ENCODE measurements at places on chromosomes 6 and 20.

DNA sequence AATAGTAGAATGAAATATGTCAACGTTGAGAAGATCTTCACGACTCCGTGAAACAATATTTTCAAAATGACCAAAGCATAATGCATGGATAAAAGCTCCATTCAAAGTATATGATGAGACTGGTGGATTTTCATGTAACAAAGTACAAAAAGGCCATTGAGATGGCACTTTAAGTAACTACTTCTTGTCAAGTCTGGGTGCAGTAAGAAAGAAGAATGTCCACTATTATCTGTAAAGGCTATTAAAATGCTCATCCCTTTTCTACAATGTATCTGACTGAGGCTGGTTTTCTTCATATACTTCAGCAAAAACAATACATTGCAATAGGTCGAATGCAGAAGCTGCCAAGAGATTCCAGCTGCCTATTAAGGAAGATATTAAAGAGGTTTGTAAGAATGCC is 457.4 kb downstream of the PKHD1 start:
- no peak for DNase-seq

DNA sequence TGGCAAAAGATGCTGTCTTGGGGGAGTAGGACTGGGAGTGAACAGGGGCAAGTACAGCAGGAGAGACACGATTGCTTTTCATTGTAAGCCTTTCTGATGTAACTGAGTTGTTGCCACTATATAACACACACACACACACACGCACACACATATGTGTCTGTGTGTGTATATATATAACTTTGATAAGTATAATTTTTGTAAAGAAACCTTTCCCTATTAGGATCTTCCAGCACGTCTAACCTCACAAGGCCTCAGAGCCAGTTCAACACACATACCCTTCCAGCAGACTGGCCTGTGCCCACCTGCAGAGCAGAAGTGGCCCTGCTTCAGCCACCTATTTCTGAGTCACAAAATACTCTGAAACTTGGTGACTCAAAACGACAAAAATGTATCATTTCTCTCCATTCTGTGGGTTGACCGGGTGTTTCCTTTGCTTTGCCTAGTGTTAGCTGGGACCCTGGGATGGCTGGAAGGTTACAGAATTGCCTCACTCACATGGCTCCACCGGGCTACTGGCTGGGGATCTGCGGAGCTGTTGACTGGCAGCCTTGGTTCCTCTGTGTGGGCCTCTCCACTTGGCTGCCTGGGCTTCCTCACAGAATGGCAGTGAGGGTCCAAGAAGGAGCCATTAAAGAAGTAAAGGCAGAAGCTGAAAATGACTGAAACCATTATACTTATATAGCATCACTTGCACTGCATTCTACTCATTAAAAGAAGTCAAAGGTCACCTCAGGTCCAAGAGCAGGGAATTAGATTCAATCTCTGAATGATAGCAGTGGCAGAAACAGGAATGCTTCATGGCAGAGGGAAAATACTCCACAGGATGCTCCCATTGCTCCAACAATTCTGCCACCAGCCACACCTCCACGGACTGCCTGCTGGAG is 126.4 kb downstream of the BANF2 start:
- no peak for DNase-seq

GRCh38 chr6:44298055-44298803 is 14.9 kb downstream of the AARS2 start:
- DNase-seq, result no peak

GRCh38 chr6:511488-512137 is 120.1 kb downstream of the IRF4 start:
- no peak for DNase-seq

DNA sequence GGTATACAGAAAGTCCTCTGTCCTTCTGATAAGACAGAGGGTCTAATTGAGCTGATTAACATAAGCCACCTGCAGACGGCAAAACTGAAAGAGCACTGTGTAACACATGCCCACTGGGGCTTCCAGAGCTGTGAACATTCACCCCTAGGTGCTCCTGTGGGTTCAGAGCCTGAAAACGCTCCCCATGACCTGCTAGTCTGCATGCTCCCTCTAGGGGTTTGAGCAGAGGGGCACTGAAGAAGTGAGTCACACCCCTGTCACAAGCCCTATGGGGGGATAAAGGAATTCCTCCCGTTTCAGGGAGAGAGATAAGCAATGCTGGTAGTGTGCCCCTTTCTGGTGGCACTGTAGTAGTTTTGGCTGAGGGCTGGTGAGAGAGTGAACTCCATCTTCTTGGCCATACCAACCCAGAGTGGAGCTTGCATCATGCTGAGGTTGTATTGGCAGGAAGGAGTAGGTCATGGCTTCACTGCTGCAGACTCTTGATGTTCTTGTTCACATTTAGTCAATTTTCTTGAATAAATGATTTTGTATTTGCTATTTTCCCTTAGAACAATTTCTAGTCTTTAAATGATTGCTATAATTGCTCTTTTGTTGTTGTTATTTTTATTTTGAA is 637.5 kb upstream of the MAN1A1 start:
- DNase-seq, result no peak

DNA sequence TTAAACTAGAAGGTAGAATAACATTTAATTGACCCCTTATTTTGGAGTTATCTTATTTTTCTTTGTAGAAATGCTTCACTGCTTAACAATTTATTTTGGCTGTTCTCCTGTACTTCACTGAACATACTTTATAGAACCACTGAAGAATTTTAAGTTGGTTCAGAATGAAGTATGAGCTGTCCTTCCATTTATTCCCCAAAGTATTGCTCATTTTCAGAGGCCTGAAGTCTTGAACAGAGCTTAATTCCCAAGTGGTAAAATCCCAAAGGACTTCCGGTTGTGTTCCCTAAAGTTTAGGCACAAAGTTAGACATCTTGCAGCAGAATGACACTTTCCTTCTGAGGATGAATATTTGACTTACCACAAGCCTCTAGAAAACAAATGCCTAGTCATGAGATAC is 233.3 kb downstream of the TINAG start:
- DNase-seq, result no peak

- DNase-seq, result no peak
These were observed 210.0 kb downstream of the DLL1 start for GRCh38 chr6:170080828-170081371.

DNA sequence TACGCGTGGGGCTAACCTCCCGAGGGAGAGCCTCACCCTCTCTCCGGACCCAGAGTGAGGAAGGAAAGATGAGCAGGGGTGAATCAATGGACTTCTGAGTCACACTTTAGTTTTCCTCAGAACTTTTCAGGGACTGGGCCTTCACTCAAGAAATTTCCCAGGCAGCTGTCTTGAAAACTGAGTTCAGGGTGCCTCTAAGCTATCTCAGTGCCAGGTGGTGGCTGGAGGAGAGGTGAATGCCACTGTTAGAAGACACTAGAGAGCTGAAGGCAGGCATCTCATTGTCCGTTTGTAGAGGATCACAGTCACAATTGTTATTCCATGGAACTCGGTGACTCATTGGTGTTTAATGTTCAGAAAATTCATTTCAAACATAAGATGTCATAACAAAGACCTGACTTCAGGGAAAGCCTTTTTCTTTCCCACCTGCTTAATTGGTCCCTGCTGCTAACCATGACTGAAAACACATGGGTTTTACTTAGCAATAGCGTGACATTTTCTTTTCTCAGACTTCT is 5.3 kb upstream of the SERPINB6 start:
- DNase-seq, result no peak

GRCh38 chr6:493840-494239 is 102.3 kb downstream of the IRF4 start:
- DNase-seq, result no peak

GRCh38 chr6:19994909-19995308 is 157.7 kb downstream of the ID4 start:
- DNase-seq, result no peak

DNA sequence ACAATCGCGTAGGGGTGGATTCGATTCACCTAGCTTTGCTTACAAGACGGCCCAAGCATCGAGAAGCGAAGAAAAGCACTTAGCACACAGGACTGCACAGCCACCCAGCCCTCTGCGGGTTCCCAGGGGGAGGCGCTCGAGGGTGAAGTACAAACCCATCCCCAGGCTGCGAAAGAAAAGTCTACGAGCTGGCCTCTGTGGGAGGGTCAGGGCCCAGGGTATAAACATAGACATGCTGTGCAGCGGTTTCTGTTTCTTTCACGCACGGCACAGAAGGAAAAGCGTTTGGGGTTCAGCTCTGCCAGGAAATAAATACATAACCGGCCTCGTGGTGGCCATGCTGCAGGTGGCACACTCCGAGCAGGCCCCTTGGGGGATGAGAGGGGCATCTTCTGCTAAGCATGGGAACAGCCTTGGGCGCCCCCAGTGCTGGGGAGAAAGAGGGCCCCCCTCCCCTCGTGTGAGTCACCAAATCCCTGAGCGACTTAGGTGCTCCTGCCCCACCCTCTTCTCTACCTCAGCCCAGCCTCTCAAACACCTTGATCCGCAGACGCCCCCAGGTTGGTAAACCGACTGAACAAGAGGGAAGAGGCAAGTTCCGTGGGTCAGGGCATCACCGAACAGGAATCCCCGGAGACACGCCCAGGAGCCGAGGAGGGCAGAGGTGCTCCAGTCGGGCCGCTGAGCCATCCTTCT is 91.6 kb upstream of the RIPOR2 start:
- no peak for DNase-seq

- DNase-seq, result no peak
These were observed at the start of gene TUBB2B for GRCh38 chr6:3227363-3228045. Gene TUBB2B (minus strand): TSS chr6:3227653. CDS start chr6:3227543, 110 bp downstream.

DNA sequence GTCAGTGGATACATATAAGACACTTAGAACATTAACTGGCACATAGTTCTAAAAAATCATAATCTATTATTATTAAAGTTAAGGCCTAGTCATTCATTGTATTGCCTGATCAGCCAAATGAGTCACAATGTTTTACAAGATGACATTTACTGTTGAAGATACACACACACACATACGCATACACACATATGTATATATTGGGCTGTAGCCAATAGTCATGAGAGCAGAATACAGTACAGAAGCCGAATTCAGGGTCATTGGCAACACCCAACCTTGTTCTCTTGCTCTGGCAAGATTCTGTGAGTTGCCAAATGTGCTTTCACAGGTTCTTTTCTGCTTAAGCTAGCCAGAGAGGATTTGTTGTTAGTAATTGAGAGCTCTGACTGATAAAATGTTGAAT is 922.8 kb upstream of the MAP3K7 start:
- DNase-seq, result no peak

- no peak for DNase-seq
These were observed 28.5 kb downstream of the IL17F start for GRCh38 chr6:52215787-52216186.

DNA sequence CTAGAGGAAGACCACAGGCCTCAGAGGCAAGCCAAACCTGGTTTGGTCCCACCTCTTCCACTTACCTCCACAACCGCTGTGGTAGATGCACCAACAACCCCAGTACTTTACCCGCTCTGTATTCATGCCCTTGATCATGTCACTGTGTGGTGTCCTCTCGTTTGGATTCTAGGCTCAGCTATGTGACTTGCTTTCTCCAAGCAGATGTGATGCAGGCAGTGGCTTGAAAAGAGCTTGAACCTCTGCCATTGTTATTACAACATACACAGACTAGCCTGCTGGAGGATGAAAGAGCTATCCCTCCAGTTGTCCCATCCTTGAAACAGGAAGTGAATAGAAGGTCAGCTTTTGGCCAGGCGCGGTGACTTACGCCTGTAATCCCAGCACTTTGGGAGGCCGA is 147.7 kb downstream of the ZNF217 start:
- DNase-seq, result no peak

- no peak for DNase-seq
These were observed 3.7 kb downstream of the TJAP1 start for GRCh38 chr6:43481075-43481474.

DNA sequence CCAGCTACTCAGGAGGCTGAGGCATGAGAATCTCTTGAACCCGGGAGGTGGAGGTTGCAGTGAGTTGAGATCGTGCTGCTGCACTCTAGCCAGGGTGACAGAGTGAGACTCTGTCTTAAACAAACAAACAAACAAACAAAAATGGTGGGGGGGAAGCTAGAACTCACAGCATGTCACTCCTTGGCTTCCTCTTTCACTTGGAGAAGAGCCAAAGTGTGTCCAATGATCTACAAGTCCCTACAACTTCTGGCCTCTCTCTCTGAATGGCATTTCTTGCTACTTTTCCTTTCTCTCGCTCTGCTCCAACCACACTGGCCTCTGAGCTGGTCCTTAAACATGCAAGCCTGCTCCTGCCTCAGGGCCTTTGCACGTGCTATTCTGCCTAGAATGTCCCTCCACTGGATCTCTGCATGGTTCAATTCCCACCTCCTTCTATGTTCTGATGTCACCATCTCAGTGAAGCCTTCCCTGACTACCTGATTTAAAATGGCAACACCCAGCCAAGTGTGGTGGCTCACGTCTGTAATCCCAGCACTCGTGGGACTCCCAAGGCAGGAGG is 8.1 kb downstream of the TLDC2 start:
- no peak for DNase-seq

DNA sequence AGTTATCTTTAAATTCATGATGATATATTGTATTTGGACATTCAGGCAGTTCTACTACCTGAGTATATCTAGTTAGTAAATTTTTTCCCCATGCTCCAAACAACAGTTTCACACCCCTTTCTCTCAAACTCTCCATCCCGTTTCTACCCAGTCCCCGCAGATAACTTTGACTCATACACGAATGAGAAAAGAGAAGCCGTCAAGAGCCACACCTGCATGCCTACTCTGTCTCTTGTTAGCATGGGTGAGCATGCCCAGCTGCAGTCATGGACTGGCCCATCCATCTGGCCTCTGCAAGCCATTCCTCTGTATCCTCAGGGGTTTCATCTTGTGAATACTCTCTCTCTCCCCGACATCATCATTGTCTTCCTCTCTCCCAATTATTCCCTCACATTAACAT is 41.5 kb downstream of the MYB start:
- DNase-seq, result no peak

GRCh38 chr20:59165891-59166709 is 2.5 kb downstream of the ZNF831 start:
- no peak for DNase-seq

DNA sequence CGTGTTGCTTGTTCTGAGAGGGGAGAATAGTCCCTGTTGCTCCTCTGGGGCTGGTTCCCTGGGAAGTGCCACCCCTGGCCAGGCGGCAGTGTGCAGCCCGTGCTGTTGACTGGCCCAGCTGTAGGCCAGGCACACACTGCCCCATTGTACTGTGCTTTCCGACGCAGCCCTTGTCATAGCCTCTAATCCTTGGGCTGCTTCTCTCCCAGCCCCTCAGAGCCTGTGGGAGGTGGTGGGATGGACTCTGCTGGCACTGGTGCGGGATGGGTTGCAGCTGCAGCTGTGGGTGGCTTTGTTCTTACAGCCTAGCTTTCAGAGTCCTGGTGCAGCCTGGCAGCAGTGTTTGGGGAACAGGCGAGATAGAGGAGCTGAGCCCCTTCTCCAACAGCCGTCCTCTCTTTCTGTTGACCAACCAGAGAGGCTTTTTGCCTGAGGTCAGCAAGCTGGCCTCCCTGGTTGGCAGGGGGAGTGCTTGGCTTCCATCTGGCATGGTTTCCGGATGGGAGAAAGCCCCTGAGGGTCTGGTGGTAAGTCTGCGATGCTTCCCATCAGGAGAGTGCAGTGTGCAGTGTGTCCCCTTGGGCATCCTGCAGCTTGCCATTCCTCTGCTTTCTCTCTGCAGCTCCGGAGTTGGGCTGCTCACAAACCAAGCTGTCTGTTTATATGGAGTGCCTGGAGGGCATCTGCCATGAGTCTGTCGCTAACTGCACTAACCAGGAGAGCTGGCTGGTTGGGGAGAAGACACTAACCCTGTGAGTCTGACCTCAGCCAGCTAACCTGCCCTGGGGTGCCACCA is 12.1 kb downstream of the TJAP1 start:
- DNase-seq, result no peak
